ENCODE measurements at places on chromosomes 6 and 20.

DNA sequence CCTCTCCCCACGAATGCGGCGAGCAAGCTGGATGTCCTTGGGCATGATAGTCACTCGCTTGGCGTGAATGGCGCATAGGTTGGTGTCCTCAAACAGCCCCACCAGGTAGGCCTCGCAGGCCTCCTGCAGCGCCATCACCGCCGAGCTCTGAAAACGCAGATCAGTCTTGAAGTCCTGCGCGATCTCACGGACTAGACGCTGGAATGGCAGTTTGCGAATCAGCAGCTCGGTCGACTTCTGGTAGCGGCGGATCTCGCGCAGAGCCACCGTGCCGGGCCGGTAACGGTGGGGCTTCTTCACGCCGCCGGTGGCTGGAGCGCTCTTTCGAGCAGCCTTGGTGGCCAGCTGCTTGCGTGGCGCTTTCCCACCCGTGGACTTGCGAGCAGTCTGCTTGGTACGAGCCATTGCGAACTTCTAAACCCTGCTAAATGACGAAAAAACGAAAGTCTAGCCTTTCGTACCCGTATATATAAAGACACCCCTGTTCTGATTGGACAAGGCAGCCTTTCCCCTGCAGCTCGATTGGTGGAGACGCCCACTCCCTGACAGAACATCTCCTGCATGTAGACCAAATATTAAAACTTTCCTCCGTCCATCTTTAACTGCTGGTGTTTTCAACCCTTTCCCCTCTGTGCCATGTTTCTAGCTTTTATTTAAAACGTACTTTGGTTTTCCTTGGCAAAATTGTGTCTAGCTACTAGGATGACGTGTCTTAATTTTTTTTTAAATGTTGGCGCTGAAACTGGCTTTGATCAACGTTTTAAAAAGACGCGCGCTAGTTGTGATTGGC, 109.8 kb downstream of the HFE start:
- DNase-seq: no peak

- no peak for DNase-seq
These were observed 18.1 kb downstream of the STXBP5 start for GRCh38 chr6:147222160-147222838.

- DNase-seq: no peak
These were observed 727.2 kb downstream of the KHDRBS2 start for GRCh38 chr6:61558796-61559195.

DNA sequence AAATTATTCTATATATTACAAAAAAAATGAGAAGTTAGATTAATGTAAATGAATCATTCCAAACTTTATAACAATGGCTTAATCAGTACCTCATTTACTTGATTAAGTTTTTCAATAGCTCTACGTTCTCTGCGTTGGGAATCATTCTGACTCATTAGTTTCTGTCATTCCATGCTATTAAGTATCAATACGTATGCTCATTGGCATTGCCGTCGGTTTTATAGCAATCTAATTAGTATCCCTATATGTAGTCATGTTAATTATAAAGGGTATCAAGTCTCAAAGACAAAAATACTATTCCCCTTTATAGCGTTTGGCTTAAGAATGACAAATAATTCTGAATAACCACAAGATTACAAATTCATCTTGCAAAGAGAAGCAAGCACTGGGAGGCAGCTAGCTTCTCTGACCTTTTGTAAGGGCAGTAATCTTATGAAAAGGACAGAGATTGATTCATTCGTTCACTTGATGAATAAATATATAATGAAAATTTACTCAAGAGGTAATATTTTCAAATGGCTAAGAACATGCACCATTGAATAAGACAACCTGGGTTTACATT, 41.8 kb downstream of the OLIG3 start:
- no peak for DNase-seq

GRCh38 chr6:166076625-166077024, 91.0 kb downstream of the TBXT start:
- no peak for DNase-seq

- no peak for DNase-seq
These were observed 62.4 kb upstream of the NELFCD start for GRCh38 chr20:58918621-58919020.
